Activated T-helper 1 cell treated with Interleukin-2 at 50 U/mL for 16 hours (primary cell): ENCODE measurements at places on chromosomes 1 and 21.
A peak's percentile ranks its signal among the peaks of the same experiment; 100 is the strongest.

- DNase-seq, result no peak
Measured at GRCh38 chr1:106979371-106979770, 77.1 kb upstream of the PRMT6 start.

GRCh38 chr1:16984717-16985116 is 4.3 kb upstream of the MFAP2 start:
- no peak for DNase-seq

DNA sequence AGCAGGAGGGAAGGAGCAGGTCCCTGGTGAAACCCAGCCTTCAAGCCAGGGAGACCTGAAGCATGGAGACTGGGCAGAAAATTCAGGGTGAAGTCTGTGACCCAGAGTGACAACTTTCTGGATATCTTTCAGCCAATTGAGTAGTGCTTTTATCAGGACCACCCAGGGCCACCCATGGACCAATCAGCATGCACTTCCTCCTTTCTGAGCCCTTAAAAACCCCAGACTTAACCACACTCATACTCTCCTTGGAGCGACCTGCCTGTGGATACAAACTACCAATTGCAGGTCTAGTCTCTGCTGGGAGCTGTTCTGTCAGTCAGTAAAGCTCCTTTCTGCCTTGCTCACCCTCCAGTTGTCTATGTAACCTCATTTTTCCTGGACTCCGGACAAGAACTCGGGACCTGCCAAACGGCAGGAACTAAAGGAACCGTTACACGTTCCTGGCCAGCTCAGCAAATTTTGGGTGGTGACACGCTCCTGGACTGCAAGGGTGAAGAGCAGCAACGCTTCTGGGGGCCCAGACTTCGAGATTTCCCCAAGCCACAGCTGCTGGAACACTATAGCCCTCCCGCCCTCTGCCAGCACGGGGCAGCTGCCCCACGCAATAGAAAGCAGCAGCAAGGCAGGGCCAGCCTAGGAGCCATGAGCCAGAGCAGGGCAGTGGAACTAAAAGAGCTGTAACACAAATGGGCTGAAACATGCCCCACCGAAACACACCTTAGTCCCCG is 1183.4 kb downstream of the AMY1C start:
- no peak for DNase-seq

DNA sequence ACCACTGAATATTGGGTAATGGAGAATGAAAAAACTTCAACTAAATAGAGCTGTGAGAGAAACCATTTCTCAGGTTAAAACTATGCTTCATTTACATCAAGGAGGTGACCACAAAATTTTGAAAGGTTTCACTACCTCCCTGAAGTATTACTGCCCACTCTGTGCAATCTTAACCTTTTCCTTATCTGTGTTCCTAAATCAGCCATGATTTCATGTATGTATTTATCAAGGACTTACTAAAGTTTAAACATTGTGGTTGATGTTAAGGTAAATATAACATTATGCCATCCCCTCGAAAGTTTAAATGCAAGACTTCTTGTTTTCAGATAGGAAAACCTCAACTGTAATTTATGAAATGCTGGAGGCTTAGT is 84.4 kb downstream of the CLEC20A start:
- no peak for DNase-seq

GRCh38 chr1:245235156-245235555 is 80.4 kb downstream of the KIF26B start:
- DNase-seq, result no peak

- no peak for DNase-seq
Measured at GRCh38 chr21:38282921-38283320, 26.1 kb downstream of the KCNJ15 start.

GRCh38 chr1:67745875-67746698 is 61.1 kb downstream of the GADD45A start:
- DNase-seq, result no peak

DNA sequence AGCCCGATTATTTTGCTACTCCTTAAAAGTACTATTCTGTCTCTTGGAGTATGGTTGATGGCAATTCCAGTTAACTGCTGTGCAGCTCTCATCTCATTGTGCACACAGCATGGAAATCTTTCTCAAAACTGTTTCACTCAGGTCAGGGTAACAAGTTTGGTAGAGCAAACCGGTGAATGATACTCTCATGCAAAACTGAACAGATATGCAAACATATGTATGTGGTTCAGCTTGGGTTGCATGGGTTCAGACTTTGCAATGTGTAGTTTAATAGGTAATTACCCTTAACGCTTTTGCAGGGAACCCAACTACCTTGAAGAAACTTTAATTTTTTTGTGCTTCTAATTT is 2.2 kb downstream of the GADD45A start:
- DNase-seq, result no peak

DNA sequence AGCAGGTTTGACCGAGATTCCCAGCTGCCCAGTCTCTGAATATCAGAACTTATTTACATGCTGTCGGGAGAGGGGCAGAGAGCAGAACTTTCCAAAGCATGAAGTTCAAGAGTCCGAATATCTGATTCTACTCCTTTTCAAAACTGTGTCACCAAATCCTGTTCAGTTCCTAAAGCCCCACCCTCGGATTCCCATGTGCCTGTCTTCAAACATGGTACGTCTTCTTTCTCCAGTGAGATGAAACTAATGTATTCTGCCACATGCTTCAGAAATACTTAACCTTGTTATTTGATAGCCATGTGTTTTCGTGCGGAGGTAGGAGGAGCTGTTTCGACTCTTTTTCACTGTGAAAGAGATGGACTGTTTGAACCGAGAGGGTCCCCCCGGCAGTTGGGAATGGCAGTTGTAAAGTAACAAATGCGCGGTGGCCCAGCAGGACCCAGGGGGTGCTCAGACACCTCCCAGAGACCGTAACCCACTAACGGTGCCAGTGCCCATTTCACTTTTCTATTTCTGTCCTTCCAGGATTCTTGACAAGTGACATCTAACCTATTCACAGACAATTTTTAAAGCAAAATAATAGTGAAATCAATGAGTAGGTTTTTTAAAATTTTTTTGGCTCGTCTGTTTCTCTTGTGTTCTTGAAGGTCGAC is 67.2 kb downstream of the ZBTB18 start:
- no peak for DNase-seq

- no peak for DNase-seq
Measured at GRCh38 chr1:171718216-171718615, 23.6 kb downstream of the VAMP4 start.

- DNase-seq, result no peak
Measured at GRCh38 chr1:179141592-179142251, 59.9 kb downstream of the TOR3A start.

DNA sequence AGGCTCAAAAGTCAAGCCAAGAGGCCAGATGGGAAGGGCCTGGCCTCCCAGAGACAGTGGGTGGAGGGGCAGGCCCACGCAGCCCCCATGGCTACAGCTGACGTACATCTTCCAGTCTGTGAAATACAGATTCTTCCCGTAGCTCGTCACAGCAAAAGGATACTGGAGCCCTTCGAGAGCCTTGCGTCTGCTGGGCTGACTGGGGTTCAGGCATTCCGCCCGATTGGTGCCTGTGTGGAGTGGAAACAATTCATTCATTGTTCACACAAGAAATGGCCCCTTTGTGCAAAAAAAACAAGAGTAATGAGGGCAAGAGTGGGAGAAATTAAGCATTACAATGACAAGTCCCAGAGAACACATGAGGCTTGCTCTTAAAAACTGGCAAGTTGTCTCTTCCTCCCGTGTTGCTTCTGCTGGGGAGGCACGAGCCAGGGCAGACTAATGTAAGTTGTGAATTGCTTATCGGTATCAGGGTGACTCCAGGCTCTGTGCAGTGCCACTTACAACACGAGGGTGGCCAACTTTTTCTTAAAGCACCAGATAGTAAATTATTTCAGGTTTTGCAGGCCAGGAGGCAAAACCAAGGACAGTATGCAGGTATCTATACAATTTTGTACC is 85.1 kb downstream of the NID1 start:
- DNase-seq, result no peak

- DNase-seq, result no peak
Measured at GRCh38 chr1:22428672-22429071, 23.0 kb upstream of the ZBTB40 start.

DNA sequence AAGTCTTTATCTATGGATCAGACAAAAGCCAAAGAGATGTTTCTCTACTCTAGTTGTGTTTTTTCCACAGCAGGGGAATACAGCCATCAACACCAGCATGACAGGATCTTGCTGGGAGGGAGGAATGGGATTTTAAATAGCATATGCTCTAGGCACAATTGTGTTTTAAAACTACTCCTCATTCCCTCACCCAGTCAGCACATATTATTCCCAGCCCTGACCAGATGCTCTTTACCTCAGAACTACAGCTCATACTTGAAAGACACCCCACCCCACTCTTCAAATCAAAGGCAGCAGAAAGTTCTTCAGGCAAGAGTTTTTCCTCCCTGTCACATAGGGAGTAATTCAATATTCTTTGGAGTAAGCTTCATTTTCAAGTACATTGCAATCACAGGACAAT is 46.2 kb upstream of the TBX15 start:
- DNase-seq, result no peak

DNA sequence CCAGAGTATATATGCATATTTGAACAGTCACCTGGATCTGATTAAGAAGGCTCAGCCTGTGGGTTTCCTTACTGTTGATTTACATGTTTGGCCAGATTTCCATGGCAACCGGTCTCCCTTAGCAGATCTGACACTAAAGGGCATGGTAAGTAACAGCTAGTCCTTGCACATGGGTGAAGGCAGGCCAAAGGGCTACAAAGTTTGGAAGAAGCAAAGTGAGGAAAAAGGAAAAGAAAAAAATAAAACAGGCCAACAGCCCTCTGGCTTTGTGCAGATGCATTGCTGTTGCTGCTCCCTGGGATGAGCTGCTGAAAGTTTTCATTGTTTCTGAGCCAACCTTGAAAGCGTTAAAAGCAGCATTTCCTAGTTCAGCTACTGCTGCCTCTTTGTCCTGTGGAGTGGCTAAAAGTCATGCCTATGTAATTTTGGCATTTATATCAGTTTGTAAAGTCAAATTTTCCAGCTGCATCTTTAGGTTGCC is 176.5 kb upstream of the HOOK1 start:
- no peak for DNase-seq

- DNase-seq, result no peak
Measured at GRCh38 chr1:8663090-8663802, 154.2 kb downstream of the RERE start.

DNA sequence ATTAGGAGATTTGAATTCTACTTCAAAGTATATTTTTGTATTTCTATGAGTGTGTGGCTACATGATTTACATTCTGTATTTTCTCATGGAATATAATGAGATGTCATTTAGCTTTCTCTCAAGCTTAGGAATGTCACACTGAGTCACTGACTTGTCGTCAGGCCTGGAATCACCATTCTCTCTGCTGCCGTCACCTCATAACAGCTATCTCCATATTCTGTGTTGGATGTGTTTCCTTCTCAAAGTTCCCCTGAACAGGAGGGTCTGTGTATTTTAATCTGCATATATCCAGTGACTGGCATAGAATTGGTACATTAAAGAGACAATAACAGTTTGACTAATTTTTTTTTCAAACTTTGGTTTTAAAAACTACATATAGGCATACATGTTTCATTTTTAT is 35.9 kb downstream of the LYPLAL1 start:
- DNase-seq, result no peak

GRCh38 chr21:44275041-44275440 is 10.6 kb upstream of the AIRE start:
- no peak for DNase-seq

DNA sequence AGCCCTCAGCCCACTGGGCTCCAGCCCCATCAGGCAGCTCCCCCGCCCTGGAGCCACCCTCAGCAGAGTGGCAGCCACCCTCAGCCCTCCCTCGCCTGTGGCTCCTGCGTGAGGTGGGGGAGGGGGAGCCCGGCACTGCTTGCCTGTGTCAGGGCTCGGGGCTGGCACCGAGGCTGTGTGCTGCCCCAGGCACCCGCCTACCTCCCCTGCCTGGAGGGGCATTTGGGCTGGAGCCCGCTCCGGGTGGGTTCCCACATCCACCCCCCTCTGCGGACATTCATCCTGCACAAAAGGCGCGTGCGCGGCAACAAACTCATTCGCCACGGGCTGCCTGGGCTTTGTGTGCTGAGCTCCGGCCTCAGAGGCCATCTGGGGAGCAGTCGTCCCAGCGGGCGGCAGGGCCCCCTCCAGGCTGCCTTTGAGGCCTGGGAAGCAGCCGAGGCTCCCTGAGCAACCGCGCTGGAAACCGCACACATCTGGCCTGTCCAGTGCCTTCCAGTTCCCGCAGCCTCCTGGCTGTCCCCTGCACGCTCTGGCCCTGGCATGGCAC is 12.6 kb upstream of the TNFRSF14 start:
- no peak for DNase-seq

- DNase-seq, result peak; percentile 10
Measured at GRCh38 chr1:27603309-27603680, 649 bp downstream of the AHDC1 start.

DNA sequence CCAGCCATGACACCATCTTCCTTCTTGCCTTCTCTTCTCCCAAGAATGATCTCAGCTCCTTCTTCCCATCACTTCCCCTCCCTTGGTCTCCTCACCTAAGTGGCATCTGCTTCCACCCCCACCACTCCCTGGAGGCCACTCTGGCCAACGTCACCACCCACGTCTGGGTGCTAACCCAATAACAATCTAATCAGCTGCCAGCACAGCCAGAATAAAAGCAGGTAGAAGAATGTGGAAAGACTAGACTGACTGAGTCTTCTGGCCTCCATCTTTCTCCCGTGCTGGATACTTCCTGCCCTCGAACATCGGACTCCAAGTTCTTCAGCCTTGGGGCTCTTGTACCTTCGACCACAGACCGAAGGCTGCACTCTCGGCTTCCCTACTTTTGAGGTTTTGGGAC is 245.3 kb upstream of the CSF3R start:
- no peak for DNase-seq

- DNase-seq, result no peak
Measured at GRCh38 chr1:65316233-65316632, 6.9 kb downstream of the DNAJC6 start.

GRCh38 chr1:12615865-12616708 is 1.9 kb downstream of the DHRS3 start:
- DNase-seq, result no peak

- DNase-seq, result no peak
Measured at GRCh38 chr1:1004780-1005697, 5.1 kb upstream of the HES4 start.

- no peak for DNase-seq
Measured at GRCh38 chr21:26297851-26298250, 127.3 kb upstream of the APP start.

DNA sequence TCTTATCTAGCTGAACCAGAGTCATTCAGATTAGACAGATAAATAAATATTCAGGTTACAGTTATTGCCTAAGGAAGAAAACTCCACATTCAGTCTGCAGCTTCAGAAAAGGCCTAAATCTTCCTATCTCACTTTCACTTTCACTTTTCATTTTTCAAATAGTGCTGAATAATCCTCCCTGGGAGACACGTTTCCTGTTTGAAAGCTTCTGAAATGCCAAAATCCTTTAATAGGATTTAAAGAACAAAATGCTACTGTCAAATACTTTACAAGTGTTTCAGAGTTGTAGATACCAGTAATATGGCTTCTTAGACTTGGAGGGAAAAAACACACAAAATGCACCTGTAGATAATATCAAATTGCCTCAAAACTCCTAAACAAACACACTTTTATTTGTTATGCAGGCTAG is 3.9 kb downstream of the PSMB2 start:
- no peak for DNase-seq
